Liver (tissue), 10 donors: ENCODE measurements at places on chromosomes 1 and 21. TPM values are rescaled to one million over a fixed set of nuclear protein-coding genes. Genes with fewer than 3 reads are reported as not detected.

DNA sequence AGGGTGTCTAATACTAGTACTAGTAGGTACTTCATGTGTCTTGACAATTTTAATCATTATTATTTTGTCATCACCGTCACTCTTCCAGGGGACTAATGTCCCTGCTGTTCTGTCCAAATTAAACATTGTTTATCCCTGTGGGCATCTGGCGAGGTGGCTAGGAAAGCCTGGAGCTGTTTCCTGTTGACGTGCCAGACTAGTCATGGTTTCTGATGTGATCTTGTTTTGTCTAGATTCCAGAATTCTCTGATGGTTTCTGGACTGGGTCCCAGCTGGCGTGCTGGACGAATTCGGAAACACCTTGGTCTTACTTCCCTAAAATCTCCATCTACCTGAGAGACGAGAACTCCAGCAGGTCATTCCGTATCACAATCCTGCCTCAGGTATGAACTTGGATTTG lies 66.1 kb upstream of the FAM3B start:
- DNase-seq: no peak

DNA sequence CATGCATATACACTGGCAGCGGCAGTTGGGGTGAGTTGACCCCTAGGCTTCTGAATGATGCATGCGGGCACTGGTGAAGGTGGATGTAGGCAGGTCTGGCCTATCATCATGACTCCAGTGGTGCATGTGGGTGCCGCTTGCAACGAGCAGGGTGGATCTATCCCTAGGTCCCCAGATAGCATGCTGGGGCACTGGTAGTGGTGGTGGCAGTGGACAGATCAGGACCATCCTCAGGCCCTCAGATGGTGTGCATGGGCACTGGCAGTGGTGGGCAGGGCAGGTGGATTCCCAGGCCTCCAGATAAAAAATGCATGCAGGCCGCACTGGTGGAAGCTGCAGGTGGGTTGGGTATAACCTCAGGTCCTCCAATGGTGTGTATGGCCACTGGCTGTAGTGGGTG lies 52.4 kb downstream of the CATSPERE start:
- DNase-seq: no peak

GRCh38 chr1:17875882-17876280 lies 120.7 kb downstream of the ACTL8 start:
- DNase-seq: no peak

- DNase-seq: no peak
These were observed 56.1 kb upstream of the SH3GLB1 start for GRCh38 chr1:86648255-86648654.

GRCh38 chr1:197967066-197967465 lies 49.9 kb downstream of the LHX9 start:
- DNase-seq: no peak

GRCh38 chr1:181028196-181028595 lies 5.5 kb upstream of the STX6 start:
- no peak for DNase-seq

DNA sequence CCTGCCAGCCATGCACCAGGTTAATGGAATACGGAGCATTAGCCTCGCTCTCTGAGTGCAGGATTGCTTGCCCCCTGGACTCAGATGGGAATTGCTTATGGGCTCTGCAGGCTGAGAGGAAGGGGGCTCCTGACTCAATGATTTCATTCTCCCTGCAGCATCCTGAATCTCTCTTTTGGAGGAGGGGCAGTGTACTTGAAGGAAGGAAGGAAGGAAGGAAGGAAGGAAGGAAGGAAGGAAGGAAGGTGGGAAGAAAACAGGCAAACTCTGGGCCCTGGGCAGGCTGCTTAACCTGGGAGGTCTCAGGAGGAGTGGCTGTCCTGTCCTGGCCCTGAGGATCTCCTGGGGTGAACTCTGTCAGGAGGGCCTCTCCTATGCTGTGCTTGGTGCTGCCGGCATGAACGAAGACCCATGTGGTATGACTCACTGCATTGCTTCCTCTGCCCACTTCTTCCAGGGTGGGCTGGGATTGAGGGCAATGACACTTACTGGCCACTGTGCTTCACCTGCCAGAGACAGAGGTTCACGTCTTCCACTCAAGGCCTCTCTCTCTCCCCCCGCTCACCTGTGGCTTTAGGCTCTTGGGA lies 257.1 kb upstream of the CSF3R start:
- DNase-seq: no peak

GRCh38 chr1:209880031-209880430 lies 52.3 kb downstream of the UTP25 start:
- no peak for DNase-seq

DNA sequence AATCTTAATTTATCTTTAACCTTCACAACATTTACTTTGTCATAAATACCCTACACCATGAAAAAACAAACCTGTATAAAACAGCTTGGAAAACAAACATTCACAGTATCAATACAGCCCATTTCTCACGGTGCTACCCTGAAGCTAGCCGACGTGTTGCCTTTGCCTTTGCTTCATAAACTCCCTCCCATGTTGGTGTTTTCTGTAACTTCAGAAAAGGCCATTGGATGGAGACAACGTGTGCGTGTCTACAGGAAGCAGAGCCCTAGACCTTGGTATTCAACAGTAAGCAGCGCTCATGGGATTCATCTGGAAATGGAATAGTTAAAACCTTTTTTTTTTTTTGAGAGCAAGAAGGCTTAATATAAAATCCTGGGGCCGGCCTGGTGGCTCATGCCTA lies 7.2 kb upstream of the PRDM15 start:
- DNase-seq: no peak

GRCh38 chr21:28822486-28823335 lies 170.0 kb downstream of the LTN1 start:
- no peak for DNase-seq

- no peak for DNase-seq
These were observed 78.9 kb upstream of the RAB4A start for GRCh38 chr1:229192031-229192430.

DNA sequence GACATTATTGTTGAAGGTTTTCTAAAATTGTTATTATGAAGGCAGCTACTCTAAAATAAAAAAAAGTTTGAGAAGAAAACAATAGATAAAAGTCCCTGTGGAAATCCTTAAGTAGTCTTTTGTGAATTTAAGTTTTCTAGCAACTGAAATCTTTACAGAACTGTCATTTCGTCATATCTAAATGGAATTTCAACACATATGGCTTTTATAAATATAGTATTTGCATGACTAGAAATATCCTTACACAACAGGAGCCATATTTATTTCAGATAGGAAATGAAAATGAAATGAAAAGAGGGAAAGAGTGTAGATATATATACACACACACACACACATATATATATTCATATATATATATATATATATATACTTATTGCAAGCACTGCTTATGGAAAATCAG lies 204.7 kb upstream of the RGS18 start:
- no peak for DNase-seq

DNA sequence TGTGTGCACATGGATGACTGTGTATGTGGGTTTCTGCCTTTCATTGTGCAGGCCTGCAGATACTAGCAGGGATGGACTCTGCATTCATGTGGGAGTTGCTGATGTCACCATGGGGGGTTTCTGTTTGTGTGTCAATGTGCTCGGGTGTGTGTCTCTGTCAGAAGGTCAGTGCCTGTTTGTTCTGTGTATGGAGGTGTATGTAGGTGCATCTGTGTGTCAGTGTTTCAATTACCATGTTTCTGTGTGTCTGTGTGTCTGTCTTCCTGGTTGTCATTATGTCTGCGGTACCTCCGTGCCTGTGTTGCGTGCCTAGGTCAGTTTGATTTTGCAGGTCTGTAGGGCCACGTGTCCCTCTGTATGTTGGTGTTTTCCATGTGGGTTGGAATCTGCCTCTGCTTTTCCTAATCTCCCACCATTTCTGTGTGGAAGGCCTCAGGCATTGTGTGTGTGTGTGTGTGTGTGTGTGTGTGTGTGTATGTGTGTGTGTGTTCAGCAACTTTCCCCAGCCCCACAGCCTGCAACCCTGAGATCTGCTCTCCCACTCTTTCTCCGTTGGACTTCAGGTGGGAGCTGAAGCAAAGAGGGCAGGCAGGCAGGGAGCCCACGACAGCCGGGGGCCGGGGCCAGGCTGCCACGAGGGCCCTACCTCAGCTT lies 36.7 kb upstream of the WASF2 start:
- DNase-seq: no peak

DNA sequence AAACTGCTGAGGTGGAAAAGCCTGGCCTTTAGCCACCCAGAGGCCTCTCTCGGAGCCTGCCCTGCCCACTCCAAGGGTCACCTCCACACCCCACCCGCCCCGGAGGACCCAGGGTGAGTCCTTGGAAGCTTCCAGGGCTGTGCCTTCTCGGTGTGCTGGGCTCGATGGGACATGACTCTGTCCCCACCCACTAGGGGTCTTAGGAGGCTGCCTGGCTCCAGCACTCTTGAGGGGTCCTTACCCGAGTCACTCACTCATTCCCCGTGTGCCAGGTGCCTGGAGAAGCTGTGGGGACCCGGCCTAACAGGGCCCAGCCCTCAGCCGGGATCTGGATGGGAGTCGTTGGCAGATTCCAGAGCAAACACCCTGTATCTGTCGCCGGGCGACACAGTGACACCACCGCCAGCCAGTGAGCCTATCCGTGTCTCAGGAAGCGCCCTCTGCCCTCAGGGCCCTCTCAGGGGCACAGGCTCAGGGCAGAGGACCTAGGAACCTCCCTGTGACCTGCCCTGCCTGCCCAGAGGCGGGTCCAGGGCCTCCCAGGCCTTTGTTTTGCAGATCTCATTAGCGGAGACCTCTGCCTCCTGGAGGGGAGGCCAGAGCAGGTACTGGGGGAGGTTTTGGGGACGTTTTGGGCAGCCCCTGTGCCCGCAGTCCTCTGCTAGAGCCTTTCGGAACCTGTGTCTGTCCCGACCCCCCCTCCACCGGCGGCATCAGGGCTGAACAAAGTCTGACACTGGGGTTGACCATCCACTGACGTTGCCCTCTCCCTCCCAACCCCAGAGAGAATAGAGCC lies 3.1 kb upstream of the PRKCZ start:
- peak; percentile 64 for DNase-seq

DNA sequence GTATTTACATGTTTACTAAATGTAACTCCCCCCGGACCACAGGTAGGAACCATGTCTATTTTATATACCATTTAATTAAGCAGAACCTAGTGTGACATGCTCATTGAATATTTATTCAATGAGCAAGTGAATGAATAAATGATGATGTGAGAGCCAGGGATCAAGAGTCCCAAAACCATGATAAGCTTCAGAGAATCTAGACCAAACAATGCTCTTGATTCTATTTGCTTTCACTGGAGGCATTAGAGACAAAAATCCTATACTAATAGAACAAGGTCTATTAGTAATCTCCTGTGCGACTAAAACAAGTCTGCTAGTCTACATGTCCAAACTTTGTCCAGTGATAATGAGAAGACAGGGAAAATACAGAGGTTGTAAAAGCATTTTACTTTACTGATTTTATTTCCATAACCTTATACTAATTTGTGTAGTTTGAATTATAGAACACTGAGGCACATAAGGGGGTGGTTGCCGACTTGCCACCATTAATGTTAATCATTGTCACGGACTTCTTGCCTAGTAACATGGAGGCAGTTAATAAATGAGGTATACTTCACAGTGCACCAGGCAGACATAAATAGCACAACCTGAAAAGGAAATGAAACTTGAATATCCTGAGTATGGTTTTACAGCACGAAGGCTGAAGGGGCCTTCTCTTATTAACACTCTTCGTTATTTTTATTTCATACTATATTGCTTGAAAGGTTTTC lies 69.8 kb downstream of the TBX15 start:
- no peak for DNase-seq

Gene TENT5C
- 200 TPM for total RNA-seq

Gene C1QA
- total RNA-seq: 113 TPM

Gene ABCA4
- 0.19 TPM for total RNA-seq

Gene RXFP4
- total RNA-seq: not detected

Gene IGSF21
- total RNA-seq: 1.1 TPM

Gene ZNF648
- total RNA-seq: 0.14 TPM

Gene C1orf94
- total RNA-seq: not detected

Gene SPATA1
- total RNA-seq: 0.33 TPM

Gene STUM
- 0.08 TPM for total RNA-seq

Gene SYNC
- 1.5 TPM for total RNA-seq

Gene ELAPOR1
- 0.42 TPM for total RNA-seq

Gene SLAMF8
- 0.28 TPM for total RNA-seq
